ENCODE measurements at places on chromosomes 6 and 20.

GRCh38 chr6:116847227-116847626, 18.3 kb upstream of the GPRC6A start:
- no peak for DNase-seq

GRCh38 chr20:31956556-31957526, 5.0 kb upstream of the PDRG1 start:
- DNase-seq, result peak; percentile 89

DNA sequence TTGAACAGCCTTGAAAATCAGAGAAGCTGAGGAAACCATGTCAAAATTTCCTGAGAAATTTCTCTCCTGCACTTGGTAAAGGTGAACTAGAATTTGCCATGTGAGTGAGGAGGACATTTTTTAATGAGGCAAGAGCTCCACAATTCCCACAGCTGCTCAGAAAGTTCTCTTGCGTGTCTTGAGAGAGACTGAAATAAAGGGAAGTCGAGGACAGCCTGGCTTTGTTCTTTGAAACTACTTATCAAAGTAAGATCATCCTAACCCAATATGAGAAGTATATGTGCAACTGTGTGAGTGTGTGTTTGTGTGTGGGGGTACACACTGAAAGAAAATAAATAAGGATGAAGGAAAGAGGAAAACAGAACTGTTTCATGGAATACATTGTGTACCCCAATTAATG, 163.4 kb downstream of the SLC24A3 start:
- DNase-seq, result no peak

GRCh38 chr6:10411971-10412460, 2.9 kb downstream of the TFAP2A start:
- no peak for DNase-seq

- DNase-seq, result no peak
These were observed 147.1 kb downstream of the LRFN2 start for GRCh38 chr6:40440053-40440452.

DNA sequence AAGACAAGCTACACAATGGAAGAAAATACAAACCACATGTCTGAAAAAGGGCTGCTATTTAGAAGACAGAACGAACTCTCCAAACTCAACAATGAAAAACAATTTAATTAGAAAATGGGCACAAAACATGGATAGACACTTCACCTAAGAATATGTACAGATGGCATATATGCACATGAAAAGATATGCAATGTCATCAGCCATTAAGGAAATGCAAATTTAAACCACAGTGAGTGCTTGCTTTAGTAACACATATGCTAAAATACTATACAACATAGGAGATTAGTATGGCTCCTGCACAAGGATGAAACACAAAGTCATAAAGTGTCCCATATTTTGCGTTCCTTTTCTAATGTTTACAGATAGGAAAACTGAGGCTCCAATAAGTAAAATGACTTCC, 60.4 kb upstream of the FAM83B start:
- no peak for DNase-seq
